Activated naive CD4-positive, alpha-beta T cell (primary cell): ENCODE measurements at places on chromosomes 7 and 10.

DNA sequence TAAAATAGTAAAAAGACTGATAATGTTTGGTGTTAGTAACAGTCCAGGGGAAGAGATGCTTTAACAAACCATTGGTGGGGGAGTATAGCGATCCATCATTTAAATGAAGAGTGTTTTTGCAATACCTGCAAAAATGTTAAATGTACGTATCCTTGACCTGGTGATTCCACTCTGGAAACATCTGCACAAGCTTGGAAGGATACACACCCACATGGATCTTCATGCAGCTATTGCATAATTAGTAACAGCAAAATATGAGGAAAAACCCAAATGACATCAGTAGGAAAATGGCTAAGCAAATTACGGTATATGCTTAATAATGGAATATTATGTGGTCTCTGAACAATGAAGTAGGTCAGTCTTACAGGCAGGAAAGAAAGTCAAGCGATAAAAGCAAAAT is 20.5 kb downstream of the WNT2 start:
- DNase-seq: no peak

- no peak for DNase-seq
Measured at GRCh38 chr10:58475322-58476277, 37.1 kb upstream of the BICC1 start.

DNA sequence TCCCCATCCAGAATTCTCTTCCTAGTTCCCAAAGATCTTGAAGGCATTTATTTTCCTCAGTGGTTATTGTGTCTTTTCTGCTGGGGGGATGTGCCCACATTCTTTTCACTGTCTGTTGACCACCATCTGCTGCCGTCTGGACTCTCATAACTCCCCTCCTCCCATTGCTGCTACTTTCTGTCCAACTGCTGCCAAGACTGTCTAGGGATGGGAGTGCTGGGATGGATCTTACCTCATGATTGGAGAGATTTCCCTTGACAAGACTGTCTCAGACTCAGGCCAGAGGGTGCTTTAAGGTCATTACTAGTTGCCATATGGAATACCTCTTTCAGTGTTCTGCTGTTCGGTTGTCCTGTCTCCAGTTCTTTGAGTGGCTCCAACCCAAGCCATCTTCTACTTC is 141.6 kb downstream of the C1GALT1 start:
- DNase-seq: no peak

DNA sequence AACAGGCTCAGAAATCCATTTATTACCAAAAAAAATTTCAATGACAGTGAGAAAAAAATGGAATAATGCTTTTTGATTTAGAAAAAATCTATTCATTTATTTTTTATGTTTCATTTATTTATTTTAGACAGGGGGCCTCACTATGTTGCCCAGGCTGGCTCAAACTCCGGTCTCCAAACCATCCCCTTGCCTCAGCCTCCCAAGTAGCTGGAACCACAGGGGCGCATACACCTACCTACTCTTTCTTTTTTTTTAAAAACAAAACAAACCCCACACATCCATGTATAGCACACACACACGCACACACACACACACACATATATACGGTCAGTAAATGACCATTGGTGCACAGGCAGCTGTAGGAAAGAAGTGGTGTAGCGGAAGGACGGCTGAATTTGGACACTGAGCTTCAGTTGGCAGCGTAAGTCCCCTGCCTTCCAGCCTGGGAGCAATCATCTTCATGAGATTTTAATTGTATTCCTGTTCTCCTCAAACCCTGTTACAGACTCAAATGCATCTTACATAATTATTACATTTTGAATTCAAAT is 28.8 kb downstream of the ARL4A start:
- no peak for DNase-seq

GRCh38 chr10:133028158-133028557 is 59.6 kb upstream of the ADGRA1 start:
- DNase-seq: no peak

DNA sequence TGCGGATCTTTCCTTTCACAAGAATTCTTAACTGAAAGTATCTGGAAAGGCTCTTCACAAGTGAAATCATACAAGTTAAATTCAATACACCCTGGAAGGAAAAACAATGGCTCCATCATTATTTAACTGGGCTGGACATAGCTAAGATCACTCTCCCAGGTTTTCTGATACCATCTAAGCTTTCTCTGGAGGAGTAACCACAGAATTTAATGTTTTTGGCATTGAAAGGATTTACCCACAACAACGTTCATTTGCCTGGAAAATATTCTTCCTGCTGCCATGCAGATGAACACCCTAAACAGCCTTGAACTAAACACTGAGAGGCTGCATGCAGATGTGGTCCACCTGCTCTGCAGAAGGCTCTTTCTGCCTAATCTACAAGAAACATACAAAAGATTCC is 4.3 kb downstream of the NEBL start:
- DNase-seq: no peak

DNA sequence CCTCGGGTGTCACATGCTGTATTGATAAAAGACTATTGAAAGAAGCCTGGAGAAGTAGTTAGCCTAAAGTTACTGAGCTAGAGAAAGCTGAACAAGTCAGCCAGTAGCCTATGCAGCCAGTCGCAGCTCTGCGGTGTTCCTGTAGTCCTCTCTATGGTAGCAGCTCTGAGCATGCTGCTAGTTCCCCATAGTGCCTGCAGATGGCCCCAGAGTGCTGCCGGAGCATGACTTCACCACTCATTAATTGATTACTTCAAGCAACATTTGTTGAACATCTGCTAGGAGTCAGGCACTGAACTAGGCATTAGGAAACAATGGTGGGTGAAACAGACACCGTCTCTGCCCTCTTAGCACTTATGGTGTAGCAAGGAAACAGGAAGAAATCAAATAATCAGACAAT is 422.7 kb downstream of the SORCS3 start:
- no peak for DNase-seq
